ENCODE measurements at places on chromosomes 6 and 20.

DNA sequence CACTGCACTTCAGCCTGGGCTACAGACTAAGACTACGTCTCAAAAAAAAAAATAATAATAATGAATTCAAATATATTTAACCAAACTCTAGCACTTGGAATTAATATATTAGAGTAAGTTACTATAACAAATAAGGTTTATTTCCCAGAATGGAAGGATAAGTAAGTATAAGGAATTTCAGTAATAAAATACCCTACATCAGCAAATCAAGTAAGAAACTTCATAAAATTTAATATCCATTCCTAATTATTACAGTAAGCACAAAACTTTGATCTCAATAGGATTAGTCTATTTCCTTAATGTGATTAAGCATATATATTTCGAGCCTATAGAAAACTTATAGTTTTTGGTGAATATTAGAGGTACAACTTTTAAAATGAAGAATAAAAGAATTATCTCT lies 36.7 kb upstream of the SDHAF4 start:
- DNase-seq = no peak

DNA sequence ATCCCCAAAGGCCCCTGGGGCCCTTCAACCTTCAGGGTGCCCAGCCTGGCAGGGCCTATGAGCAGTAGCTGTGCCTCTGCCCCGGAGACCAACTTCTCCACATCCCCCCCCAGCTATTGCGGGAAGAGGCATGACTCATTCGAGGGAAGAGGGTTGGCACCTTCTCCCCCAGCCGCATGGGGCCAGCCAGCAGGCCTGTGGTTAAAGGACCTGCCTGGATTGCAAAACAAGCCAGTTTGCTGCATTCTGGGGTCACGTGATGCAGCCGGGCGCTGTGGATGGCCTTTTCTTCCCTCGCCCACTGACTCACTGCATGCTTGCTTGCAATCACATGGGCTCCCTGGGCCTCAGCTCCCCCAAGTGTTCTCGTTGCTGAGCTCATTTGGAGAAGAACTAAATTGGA lies 182.5 kb downstream of the MAFB start:
- peak; percentile 84 for DNase-seq

DNA sequence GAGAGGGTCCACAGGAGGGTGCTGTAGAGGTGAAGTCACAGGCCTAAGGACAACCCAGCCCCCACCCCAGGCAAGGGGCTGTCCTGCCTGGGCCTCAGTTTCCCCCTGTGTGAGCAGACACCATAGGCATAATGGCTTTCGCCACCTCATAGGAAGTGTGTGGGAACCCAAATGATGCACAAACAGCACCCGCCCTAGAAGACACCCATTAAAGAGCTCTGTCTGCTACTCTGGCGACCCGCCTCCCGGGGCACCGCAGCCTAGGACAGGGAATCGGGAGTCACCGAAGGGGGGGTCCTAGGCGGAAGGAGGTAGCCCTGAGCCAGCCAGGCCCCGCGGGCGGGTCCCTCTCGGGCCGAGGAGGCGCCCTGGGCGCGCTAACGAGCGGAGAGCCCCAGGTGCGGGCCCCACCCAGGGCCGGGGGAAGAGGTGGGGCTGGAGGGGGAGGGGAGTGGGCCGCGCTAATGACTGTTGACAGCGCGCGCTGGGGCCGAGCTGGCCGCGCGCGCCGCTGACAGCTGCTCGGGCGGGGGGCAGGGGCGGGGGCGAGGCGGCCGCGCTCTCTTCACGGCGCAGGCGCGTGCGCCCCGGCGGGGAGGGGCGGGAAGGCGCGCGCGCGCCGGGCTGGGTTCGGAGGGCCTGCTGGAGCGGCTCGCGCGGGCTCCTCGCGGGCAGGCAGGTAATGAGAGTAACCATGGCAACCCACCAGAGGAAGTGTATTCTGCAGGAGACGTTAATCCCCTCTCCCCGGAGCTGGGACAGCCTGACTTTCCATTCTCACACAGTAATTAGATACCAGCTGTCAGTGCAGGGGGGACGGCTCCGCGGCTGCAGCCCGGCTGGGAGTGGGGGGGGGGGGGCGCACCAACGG lies 48.9 kb downstream of the NOL4L start:
- peak; percentile 62 for DNase-seq

DNA sequence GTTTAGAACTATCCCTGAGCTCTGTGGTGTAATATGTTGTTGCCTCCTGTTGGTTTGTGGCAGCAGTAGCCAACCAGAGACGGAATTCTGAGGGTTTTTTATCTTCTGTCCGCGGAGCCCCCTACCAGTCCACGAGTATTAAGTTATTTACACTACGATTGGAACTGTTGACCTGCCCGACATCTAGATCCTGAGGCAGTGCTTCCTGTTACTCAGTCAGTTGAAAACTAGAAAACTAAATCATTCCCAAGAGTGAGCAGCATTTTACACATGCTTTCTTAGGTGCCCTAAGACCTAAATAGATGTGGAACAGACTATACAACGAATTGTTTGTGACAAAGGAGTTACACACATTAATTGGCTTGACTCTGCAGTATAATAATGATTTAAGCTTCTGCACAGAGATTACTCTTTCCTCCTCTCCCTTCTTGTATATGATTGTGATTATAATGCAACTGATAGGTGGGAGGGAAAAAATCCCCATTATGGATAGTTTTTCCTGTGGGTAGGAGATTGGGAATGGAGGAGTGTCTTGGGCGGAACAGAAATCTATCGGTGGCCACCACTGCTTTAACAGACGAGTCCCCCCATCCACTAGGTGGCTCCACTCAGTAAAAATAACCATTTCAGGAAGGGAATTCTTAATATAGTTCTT lies 1.7 kb downstream of the LOC128125822 start:
- peak; percentile 87 for DNase-seq

- DNase-seq = no peak
These were observed 51.5 kb downstream of the RPS12 start for GRCh38 chr6:132865829-132866228.

GRCh38 chr6:111411978-111412566 lies 70.9 kb downstream of the REV3L start:
- DNase-seq = no peak

- peak; percentile 93 for DNase-seq
These were observed 30.0 kb downstream of the KCNG1 start for GRCh38 chr20:50992733-50993457.

DNA sequence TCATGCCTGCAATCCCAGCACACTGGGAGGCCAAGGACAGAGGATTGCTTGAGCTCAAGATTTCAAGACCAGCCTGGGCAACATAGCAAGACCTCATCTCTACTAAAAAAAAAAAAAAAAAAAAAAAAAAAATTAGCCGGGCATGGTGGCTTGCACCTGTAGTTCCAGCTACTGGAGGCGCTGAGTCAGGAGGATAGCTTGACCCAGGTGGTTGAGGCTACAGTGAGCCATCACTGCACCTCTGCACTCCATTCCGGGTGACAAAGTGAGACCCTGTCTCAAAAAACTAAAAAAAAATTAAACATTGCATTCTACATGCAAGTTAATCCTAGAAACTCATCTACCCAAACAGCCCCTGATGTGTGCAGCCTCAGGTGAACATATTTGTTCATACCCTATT lies 7.3 kb upstream of the TRAM2 start:
- DNase-seq = no peak

- DNase-seq = no peak
These were observed 68.5 kb upstream of the SRSF6 start for GRCh38 chr20:43389211-43389610.

GRCh38 chr6:135300576-135300975 lies 119.5 kb downstream of the MYB start:
- no peak for DNase-seq

Data from HT-29 (cell line).